ENCODE measurements at places on chromosomes 5 and 9.

DNA sequence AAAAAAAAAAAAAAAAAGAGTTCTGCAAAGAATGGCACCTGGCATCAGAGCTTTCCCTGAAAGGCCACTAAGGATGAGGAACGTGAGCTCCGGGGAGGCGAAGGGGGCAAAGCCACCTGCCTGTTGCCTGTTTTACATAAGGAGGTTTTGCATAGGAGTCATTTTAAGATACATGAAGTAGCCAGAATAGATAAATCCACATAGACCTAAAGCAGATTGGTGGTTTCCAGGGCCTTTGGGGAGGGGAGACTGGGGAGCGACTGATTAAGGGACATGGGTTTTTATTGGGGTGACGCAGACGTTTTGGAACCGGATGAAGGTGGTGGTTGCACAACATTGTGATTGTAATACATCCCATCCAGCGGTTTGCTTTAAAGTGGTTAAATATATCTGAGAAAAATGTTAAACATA, 7.1 kb downstream of the NEK6 start:
- DNase-seq, result no peak

GRCh38 chr5:26889815-26890214, 148.6 kb downstream of the CDH9 start:
- DNase-seq, result no peak

DNA sequence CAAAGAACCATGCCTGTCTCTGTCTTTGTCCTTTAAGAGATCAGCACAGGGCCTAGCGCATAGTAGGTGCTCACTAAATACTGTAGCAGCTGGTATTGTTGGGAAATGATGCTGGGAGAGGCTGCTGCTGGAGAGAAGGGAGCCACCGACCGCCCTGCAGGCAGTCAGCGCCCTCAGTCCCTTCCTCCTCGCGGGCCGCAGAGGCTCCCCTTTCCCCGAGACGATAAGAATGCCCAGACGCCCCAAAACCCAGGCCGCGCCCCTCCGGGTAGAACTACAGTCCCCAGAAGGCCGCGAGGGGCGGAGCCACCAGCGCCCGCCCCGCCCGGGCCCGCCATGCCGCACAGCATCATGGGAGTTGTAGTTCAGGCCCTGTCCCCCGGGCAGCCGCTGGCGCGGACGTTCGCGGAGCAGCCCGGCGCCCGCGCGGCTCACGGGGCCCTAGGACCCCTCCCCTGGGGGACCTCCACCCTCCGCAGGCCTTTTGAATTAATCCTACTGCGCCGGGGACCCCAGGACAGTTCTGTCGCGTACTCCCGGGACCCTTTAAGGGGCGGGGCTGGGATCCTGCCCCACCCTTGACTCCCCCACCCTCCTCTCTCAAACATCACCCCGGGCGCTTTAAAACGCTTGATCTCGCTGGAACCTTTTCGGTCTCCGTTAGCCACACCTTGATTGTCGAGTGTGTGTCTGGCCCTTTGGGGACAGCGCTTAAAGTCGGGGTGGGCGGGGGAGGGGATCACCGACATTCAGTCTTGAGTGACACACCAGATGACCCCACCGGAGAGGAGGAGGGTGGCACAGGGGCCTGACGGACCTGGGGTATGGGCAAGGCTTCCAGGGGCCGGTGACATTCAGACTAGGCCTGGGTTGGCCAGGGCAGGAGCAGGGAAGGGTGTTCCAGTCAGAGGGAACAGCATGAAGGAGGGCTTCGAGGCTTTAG, 24.8 kb upstream of the IER5L start:
- peak; percentile 85 for DNase-seq

DNA sequence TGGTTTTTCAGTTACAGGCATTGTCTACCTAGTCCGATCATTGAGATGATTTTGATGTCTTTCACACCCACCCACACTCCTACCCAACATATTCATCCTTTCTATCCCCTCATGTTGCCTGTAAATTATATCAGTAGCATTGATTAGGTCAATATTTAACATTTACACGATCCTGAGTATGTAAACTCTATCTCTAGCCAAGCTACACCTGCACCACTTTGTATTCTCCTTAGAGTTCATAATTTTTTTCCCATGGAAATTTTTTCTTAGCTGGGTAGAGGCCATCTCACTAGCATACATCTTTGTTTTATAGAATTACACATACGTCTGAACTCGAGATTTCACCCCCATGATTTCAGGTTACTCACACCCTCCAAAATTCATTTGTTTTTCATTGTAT, 30.6 kb downstream of the GCNT4 start:
- DNase-seq, result no peak

DNA sequence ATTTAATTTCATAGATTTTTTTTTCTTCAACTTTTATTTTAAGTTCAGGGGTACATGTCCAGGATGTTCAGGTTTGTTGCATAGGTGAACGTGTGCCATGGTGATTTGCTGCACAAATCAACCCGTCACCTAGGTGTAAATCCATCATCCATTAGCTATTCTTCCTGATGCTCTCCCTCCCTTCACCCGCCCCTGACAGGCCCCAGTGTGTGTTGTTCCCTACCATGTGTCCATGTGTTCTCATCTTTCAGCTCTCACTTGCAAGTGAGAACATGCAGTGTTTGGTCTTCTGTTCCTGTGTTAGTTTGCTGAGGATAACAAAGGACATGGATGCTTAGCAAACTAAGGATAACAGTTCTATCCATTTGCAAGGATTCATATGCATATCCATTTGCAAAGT, 209.1 kb upstream of the ADCY2 start:
- no peak for DNase-seq

- DNase-seq, result no peak
These were observed 58.8 kb downstream of the FOCAD start for GRCh38 chr9:20742833-20743232.

Measured in T-cell (primary cell).